ENCODE measurements at places on chromosomes 12 and 14.

DNA sequence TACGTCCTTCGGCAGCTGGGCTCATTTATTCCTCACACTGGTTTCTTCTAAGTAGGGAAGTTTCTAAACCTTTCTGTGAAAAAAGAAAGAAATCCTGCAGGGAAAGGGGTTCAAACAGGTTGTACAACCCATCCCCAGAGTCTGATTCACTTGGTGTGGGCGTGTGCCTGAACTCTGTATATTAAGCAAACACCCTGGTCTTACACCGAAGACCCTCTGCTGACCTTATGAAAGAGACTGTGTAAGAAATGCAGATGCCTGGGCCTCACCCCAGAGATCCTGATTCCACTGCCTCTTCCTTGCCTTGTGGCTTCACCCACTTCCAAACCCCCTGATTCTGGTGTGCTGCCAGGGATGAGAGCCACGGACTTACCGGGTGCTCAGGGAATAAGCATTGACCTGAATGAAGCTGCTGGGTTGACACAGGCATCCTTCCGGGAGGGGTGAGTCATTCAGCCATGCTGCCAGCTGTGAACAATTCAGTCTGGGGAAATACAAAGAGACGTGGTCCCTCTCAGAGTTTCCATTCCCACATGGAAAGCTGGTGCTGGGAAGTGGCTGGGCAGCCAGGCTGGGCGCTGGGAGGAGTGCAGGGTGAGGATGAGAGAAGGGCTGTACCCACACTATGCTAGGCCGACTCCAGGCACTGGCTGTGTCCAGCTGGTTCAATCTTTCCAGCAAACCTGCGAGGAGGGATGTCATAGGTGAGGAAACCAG lies 26.5 kb upstream of the ACTN1 start:
- no peak for DNase-seq

DNA sequence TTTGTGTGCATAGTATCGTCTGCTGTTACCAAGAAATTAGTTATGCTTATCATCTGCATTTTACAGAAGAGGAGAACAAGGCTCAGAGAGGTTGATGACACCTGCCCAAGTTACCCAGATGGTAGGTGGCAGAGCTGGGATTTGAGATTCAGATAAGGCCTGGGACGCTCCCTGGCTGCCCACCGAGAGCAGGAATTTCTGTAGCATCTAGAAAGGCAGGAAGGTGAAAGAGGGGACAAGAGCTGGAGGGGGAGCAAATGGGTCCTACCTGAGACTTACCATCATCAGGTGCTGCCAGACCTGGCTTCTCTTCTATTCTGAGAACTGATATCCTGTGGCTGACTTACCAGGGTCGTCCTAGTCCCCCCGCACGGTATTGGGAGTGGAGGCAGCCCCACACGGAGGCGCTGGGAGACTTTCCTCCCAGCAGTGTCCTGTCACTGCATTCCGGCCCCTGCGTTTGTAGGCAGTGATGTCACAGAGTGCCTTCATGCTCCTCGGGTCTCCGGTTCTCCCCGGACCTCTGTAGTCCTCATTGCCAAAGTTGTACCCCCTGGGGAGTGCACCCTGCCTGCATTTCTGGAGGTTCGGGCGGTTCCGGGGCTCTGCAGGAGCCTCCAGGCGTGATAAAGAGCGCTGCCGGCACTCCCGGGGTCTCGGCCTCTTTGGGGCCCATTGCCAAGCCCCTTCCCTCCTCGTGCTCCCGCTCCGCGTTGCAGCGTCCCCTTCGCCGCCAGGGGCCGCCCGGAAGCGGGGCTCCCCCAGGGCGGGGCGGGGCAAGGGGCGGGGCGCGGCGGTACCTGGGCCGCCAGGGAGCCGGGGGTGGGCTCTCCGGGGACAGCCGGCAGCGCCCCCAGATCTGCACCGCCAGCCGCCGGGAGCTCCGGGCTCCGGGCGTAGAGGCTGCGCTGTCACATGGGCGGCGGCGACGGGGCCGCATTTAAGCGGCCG lies at the start of gene CABP1:
Gene CABP1, plus strand, starts transcription at position 856 of the 951 bp plus-strand sequence. Its CDS starts 60 bp downstream, at position 916.
- no peak for DNase-seq

GRCh38 chr14:104697317-104697703 lies 7.9 kb downstream of the INF2 start:
- no peak for DNase-seq

- no peak for DNase-seq
Observed at GRCh38 chr12:93783832-93784231, 106.7 kb downstream of the CRADD start.

GRCh38 chr12:17588968-17589367 lies 501.0 kb downstream of the RERGL start:
- DNase-seq: no peak

DNA sequence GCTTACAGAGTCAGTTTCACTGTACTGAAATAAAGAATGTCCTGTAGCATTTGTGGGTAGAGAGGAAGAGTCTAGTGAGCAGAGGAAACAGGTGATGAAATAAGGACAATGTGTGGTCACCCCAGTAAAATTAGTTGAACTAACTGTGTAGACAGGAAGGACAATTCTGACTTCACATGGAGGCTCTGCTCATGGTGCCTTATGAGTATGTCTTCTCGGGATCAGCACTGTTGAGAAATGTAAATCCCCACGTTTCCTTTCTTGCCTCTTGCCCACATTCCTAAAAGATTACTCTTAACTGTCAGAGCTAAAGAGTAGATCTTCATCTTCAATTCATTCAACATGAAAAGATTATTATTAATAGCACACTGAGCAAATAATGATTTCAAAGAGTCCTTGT lies 113.2 kb upstream of the FLRT2 start:
- DNase-seq: no peak

- DNase-seq: no peak
Observed at GRCh38 chr12:66149702-66150398, 19.3 kb upstream of the LLPH start.

GRCh38 chr12:2054091-2055018 lies 1.6 kb downstream of the CACNA1C start:
- peak; percentile 87 for DNase-seq

DNA sequence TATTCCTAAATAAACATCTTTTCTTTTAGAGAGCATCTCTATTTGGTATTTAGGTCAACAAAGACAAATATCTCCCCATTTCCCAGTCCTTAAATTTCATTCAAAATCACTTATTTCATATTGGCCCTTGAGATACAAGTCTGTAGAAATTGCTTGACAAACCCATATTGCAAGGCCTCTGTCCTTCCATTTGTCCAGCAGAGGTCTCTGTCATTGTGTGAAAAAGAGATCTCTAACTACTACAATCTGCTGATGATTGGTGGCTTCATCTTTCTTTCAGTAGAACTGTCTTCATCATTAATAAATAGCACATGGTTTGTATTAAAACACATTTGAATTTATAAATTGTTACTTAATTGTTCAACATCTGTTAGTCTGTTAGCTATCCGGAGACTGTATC lies 252.6 kb downstream of the ACSS3 start:
- no peak for DNase-seq

DNA sequence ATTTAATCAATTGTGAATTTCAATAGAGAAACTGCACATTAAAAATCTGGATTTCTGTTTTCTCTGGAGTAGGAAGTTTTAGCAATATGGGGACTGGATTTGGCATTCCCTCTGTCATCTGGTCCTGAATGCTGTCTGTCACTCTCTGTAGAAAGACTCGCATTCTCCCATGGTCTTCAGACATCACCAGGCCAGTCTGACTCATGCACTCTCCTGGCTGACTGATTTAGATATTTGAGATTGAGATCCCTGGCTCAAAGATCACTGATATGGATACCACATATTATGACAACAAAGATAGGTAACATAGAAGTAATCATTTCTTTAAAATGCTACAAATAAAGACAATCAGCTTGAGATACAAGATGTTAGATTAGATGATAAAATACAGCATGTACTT lies 524.5 kb downstream of the GALC start:
- no peak for DNase-seq

GRCh38 chr12:70559390-70559789 lies 77.8 kb downstream of the PTPRB start:
- no peak for DNase-seq

- no peak for DNase-seq
Observed at GRCh38 chr12:7731486-7731885, 15.7 kb downstream of the CLEC4C start.

GRCh38 chr14:37253905-37254304 lies 56.2 kb downstream of the MIPOL1 start:
- no peak for DNase-seq

DNA sequence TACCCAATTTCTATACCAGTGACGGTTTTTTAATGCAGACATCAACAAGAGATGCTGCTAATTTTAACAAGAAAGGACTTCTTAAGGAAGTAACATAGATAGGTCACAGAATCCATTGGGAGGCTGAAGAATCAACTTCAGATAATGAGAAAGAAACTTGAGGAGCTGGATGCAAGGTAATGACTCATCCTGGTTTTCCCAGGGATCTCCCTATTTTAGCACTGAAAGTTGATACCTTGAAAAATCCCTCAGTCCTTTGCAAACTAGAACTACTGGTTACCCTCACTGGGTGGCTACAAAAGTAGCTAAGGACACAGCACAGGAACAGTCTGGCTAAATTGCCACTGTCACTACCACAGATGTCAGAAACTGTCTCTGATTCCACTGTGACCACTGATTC lies 561.9 kb downstream of the FLRT2 start:
- DNase-seq: no peak

GRCh38 chr14:43411841-43412240 lies 1095.2 kb downstream of the FSCB start:
- DNase-seq: no peak

DNA sequence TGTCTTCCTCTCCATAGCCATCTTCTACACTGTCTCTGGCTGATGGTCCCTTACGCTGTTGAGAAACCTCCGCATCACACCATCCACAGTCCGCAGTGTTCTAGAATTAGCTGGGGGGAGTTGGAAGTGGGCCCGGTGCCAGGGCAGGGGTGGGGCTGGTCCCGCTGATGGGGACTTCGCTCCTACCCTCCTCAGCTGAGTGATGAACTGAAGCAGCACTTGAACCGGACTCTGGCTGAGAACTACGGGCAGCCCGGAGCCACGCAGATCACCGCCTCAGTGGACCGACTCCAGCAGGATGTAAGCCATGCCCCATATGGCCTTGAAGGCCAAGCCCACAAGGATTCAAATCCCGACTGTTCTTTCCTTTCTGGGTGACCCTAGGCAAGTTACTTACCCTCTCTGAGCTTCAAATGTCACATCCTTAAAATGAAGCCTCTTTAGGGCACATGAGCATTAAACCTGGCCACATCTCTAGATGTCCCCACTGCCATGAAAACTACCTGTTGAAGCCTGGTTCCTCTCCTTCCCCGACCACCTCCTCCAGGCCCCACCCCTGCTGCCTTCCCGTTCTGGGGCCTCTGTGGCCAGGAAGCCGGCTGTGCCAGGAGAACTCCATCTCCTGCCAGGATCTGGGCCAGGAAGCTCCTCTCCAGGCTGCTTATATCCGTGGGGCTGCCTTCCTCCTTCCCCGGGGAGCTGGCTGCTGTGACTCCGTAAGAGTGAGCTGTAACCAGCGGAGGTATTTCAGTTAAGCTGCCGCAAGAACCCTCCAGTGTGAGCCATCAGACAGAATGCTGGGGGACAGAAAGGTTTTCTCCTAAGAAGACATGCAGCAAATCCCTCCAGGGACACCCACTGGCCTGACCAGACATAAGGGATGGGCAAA lies 53.1 kb downstream of the TSPAN11 start:
- DNase-seq: no peak

DNA sequence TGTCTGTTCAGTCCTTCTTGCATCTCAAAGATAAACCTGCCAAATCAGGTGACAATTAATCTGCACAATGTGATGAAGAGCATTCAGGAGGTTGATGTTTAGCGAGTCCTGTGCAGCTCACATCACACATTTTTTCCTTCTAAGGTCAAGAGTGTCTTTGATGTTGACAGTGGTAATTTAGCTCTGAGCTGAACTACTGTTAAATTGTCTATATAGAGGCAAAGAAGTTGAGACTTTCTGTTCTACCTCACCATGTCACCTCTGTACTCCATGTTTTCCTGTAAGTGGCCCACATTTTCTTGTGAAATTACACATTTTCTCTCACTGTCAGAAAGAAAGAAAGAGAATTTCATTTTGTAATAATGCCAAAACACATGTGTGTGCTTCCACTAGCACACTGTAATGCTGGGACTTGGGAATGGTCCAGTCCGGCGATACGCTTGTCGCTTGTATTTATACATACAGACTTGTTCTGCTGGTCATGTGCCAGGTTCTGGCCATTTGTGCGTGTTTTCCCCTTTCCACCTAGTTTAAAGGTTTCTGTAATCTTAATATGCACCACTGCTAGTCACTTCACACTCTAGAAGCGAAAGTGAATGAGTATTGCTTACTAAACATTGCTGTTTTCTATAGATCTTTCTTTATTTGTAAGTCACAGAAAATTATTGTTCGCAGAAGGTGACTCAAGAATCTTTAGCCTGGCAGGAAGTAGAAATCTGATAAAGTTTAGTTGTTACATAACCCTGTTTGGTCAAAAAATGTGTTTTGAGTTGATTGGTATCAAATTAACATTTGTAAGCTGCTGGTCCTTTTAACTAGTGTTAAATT lies 328.9 kb downstream of the TMTC2 start:
- DNase-seq: no peak

DNA sequence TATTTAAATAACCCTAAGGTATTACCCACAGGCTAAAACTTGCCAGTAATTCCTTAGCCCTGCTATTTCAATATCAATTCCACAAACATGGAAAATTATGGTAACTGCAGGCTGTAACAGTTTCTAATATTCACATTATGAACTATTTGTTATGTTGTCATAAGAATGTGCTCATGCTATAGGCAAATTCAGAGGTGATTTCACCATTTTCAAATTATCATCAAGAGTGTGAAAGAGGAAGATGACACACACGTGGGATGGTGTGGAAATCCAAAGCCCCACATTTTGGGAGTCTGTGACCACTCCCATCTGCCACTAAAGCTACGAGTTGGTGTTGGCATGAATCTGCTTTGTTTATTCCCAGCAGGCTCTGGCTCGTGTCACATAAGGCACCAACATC lies 5.9 kb upstream of the MYO1A start:
- no peak for DNase-seq

DNA sequence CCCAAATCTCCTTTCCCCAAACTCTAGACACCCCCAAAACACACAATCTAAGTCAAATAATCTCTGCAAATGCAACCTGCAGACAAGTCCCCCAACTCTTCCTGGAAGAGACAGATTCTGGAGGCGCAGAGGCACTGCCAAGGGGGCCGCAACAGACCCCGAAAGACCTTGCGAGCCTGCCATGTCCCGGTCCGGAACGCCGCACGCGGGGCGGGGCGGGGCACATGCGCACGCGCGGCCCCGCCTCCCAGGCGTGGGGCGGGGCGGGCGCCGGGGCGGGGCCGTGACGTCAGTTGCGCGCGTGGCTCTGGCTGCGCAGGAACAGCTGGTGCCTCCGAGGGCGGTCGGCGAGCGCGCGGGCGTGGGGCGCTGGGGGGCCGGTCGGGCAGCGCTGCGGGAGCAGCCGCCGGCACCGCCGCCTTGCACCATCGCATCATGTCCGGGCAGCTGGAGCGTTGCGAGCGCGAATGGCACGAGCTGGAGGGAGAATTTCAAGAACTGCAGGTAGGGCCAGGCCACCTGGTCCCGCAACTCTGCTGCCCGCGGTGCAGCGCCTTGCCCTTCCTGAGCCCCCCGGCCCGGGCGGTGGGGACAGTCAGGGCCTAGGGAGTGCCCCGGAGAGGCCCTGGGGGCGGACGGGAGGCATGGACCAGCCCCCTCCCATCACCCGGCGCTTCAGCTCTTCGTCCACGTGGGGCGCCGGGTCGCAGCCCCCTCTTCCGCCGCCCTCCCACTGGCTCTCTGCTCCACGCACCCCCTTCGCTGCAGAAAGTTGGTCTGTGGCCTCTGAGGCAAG lies at the start of gene TMEM120B:
Gene TMEM120B, plus strand, starts transcription at position 292 of the 796 bp plus-strand sequence. Its CDS starts 144 bp downstream, at position 436.
- DNase-seq: peak; percentile 95

GRCh38 chr14:98210045-98210672 lies 1061.8 kb downstream of the BCL11B start:
- DNase-seq: no peak

All from mesenteric fat pad (tissue), 1 donor.